ENCODE measurements at places on chromosomes 12 and 14.

GRCh38 chr12:5154091-5154490, 110.4 kb downstream of the KCNA5 start:
- DNase-seq, result no peak

DNA sequence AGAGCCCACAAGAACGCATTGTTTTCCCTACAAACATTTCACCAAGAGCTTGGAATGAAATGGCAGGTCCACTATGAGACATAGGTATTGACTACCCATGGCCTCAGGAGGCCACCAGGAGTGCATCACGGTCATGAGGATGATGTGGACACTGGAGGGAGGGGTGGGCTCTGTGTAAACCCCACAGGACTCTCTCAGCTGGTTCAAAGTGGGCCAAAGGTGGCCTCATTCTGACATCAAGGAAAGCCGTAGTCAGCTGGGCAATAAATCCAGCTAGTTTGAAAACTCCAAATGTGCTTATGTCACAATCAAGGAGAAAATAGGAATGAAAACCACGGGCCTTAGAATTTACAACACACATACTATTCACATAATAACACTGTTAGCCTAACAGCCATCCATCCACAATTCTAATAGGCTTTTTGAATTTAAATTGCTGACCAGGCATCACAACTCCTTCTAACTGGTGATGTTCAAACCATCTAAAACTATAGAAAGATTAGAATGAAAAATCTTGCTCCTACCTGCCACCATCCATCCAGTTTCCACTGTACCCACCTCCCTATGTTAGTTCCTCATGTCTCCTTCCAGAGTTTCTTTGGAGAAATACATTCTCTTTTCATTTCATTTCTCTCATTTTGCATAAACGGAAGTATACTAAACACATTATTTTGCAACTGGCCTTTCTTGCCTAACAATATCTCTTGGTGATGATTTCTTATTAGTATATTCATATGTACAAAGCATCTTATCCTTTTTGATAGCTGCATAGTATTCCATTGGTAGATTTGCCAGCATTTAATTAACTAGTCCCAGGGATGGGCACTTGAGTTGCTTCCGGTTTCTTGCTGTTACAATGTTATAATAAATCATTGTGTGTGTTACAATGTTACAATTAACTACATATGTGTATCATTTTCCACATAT, 21.5 kb downstream of the CMKLR1 start:
- DNase-seq, result no peak

DNA sequence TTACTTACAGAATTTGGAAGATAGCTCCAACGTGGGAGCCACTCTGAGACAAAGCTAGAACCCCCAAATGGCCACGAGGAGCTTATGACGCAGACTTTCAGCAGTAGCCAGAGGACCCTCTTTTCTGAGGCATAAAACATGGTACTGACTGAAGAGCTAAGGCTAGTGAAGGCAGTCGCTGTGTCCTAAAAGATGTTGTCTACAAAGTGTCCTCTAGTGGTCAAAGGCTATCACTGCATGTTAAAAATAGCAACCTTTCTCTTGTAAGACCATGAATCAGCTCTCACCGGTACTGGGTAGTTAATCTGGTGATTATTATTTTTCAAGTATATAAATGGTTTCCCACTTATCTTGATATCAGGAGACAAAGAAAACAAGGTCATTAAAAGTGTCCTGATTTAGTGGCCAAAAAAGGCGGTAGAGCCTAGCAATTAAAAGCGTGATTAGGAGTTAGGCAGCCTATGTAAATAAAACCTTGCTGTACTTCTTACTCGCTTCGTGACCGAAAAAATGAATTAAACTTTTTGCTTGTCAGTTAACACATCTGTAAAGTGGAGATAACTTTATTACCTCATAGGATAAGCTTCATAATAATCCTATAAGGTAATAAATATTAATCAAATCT, 47.0 kb upstream of the LGR5 start:
- DNase-seq, result peak; percentile 39

DNA sequence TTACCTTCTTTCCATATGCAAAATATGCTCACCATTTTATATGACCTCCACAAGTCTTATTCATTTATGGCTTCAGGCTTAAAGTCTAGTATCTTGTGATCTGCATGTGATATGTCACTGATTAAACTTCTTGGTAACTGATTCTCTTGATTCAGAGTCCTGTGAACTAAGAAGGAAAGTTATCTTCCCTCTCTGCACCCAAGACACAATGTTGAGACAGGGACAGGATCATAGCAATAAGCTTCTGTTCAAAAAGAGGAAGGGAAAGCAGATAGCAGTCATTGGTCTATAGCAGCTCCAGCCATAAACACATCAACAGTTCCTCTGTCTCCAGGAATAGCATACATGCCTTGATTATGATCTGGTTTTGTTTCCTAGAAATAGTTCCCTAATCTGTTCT, 103.1 kb downstream of the UNC79 start:
- DNase-seq, result no peak

- DNase-seq, result no peak
Measured at GRCh38 chr14:47022721-47023120, 371.1 kb upstream of the RPL10L start.

DNA sequence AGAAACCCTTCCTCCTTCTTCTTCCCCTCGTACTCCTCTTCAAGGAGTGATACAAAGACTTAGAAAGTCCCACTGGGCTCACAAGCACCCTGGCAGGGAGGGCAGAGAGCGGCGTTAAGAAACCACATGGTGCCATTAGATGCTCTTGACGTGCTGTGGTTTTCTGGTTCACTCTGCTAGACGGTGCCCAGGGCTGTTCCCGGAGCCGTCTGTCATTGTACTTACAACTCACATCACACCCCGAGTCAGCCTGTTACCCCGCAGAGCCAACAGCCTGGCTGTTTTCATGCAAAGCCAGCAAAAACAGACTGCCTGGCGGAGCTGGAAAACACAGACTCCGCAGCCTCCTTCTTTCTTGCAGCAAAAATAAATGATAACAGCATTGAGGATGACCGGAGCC, 232.6 kb upstream of the TBX3 start:
- DNase-seq, result no peak

DNA sequence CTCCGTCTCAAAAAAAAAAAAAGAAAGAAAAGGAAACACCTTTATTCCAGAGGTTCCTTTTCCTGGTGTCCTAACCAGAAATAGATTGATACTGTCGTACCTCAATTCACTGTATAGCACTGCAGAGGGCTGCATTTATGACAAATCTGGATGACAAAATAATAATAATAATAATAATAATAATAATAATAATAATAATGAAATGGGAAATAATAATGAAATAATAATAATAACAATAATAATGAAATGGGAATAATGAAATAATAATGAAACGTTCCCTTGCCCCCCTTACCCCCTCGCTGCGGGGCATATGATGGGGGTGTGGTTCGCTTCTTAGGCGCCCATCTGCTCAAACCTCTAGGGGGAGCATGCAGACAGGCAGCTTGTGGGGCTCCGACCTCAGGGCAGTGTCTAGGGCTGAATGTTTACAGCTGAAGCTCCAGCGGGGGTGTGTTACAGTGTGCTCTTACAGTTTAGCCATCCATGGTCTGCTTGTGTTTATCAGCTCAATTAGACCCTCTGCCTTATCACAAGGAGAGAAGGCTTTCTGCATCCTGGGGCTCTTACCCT, 1088.3 kb upstream of the SEL1L start:
- no peak for DNase-seq

- DNase-seq, result no peak
Measured at GRCh38 chr14:31449971-31450610, 7.2 kb downstream of the DTD2 start.

DNA sequence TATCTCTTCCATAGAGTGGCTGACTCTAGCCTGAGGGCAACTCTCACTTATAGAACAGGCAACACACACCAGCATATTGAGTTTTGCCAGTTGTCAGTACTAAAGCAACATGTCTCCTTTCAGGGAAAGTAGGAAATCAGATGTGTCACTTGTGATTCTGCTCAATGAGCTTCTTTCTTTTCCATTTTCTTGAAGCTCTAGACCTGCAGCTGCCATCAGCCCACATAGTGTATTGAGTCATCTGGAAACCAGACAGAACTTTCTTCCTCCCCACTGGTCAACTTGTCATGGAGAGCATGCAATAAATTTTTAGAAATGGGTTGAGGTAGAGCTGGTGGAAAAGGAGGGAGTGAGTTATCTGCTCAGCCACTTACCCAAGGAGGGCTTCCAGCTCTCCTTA, 209.0 kb upstream of the PLEKHG7 start:
- no peak for DNase-seq

- no peak for DNase-seq
Measured at GRCh38 chr12:93368766-93369165, 9.0 kb upstream of the NUDT4 start.

DNA sequence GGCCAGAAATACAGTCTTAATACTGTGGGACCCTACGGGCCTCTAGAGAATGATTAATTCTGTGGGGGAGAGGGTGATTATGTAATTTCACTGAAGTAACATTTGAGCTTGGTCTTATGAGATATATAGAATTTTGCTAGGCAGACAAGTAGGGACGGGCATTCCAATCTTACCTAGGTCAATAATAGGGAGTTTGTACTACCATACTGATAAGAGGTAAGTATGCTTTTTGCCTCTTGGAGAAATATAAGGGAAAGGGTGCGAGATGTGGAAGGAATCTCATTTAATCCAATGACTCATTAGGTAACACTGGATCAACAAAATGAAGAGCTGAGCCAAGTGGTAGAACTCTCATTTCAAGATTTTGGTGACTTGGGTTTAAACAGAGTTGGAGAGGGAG, 5.2 kb downstream of the RAB5B start:
- no peak for DNase-seq

- DNase-seq, result peak; percentile 88
Measured at GRCh38 chr12:94098466-94098865, 49.9 kb upstream of the PLXNC1 start.

DNA sequence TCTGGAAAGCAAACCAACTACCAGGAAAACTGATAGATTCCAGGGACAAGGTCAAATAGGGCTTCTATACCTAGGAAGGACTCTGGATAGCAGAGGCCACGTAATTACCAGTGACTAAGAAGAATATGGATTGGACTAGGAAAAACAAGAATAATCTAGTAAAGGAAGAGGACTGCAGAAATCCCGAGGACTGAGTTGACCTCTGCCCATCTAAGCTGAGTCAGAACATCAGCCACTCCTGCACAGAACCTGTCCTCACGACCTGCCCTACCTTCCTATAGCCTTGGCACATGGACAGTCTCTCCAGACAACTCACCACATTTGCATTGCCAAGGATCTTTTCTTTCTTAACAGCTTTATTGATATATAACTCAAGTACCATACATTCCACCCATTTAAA, 2.3 kb downstream of the OR6J1 start:
- no peak for DNase-seq

- no peak for DNase-seq
Measured at GRCh38 chr14:19947413-19948090, 16.8 kb downstream of the OR4K1 start.

DNA sequence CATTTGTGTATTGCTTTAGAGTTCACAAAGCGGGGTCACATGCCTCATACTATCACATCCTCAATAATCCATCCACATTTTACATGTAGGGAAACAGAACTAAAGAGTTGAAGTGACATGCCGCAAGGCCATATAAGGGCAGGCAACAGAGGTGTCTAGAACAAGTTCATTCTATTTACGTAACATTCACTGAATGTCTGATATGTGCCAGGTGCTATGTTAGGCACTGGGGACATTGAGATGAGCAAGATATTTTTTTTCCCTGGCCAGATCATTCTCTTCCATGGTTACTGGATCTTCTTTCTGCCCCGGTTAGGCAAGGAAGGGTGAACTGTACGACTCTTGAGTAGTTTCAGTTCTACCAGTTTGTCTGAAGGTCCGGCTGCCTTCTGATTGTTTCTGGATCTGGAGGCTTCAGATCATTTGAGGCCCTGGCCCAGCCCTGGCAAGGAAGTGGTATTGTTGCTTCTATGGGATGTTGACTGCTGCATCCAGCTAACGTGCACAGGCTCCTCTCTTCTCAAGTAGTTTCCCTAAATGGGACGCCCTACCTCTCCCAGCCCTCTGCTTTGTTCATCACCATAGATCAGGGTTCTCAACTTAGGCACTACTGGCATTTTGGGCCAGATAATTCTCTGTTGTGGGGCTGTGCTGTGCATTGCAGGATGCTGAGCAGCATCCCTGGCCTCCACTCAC, 12.1 kb downstream of the GPATCH2L start:
- DNase-seq, result no peak

GRCh38 chr12:3491938-3492792, 1.2 kb downstream of the PRMT8 start:
- DNase-seq, result peak; percentile 5

GRCh38 chr12:29589286-29589820, 91.9 kb upstream of the OVCH1 start:
- DNase-seq, result no peak

DNA sequence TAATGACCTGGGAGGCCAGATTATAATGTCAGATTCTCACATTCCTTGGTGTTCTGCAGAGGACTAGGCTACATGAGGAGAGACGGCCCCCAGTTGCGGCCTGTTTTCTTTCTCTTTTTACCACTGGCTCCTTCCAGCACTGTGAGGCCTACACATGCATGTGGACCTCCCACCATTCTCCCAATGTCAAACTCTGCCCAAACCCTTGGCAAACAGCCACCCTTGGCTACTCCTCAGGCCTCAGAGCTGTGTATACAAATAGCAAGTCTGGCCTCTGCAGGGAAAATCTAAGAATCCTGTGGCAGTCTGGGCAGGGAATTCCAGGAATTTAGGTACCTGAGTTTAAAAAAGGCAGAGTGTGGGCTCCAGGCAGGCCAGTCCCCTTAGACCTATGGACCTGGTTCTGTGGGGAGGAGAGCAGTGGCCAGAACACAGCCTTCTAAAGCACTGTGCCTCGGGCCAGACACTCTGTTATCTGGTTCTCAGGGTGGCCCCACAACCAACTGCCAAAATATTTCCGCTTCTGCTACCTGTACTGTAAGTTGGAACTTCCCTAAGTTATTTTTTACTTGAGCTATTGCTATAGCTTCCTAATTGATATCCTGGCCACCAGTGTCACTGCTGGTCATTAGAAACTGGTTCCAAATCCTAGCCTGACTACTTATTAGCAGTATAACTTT, 19.9 kb upstream of the NEDD1 start:
- peak; percentile 43 for DNase-seq

DNA sequence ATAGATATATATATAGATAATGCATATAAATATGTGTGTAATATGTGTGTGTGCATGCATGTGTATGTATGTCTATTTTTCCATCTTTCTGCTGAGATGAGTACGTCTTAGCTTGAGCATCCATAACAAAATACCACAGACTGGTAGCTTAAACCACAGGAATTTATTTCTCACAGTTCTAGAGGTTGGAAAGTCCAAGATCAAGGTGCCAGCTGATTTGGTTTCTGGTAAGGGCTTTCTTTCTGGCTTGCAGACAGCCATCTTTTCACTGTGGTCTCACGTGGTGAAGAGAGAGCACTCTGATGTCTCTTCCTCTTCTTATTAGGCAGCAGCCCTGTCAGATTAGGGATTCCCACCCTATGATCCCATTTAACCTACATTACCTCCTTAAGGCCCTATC, 47.3 kb downstream of the ACSM4 start:
- DNase-seq, result no peak

- DNase-seq, result no peak
Measured at GRCh38 chr12:132123970-132124765, 20.0 kb downstream of the DDX51 start.
